Right cardiac atrium (tissue), 5 donors: ENCODE measurements at places on chromosomes 12 and 14.

GRCh38 chr12:81114226-81114625 lies 36.3 kb downstream of the ACSS3 start:
- DNase-seq = no peak

DNA sequence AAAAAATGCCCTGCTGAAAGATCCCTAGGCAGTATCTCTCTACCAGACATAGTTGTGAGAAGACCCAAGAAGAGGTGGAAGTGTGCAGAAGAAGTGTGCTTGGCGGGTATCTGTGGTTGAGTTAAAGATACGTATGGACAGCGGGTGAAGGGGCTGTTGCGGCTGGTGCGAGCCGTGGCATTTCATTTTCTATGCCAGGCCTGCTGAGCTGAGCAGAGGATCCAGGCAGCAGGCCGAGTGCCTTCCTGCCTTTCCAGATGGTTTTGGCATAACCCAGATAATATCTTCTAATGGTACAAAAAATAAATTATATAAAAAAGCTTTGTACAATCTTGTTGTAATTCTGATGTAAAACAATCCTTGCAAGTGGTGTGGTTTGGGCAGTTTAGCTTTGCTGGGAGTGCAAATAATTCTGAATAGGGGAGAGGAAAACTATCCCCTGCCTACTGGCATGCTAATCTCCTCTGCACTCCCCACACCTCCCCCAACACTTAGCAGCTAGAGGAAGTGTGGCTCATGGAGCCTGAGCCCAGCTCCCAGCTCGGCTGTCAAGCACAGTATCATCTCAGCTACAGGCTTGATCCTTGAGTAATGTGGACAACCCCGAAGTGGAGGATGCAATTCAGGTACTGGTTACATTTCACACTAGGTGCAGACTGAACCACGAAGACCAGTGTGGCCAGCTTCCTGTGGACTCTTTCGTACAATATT lies 168.9 kb downstream of the VRK1 start:
- DNase-seq = no peak

DNA sequence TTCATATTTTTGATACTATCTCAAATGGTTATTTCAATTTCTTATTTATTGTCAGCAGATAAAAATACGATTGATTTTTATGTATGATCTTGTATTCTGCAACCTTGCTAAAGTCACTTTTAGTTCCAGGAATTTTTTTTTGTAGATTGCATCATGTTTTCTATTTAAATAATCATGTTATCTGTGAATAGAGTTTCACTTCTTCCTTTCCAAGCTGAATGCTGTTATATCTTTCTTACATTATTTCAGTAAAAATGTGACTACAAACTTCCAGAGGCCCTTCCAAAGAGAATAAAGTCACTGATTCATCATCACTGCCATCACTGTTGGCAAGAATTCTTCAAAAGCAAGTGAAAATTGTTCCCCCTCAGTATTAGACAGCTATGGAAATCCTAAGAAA lies 104.7 kb upstream of the RAP1B start:
- DNase-seq = no peak

- no peak for DNase-seq
Observed at GRCh38 chr12:83506841-83507240, 820.1 kb downstream of the TMTC2 start.

GRCh38 chr14:66645716-66646115 lies 137.8 kb downstream of the GPHN start:
- DNase-seq = no peak

GRCh38 chr12:94152292-94153078 lies 4.1 kb downstream of the PLXNC1 start:
- DNase-seq = no peak

DNA sequence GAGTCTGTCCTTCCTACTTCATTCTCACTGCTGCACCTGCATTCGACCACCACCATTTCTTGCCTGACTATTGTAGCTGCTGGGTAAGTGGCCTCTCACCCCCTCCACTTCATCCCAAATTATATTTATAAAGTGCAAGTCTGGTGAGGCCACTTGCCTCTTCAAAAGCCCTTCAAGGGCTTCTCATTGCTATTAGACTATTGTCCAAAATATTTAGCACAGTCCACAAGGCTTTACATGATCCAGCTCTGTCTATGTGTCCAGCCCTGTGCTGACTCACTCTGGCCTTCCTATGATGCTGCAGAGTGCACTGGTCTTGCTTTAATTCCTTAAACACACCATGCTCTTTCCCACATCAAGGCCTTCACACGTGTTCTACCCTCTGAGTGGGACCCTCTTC lies 46.0 kb downstream of the PAH start:
- no peak for DNase-seq

- peak; percentile 23 for DNase-seq
Observed at GRCh38 chr12:132384916-132385774, 55.8 kb upstream of the GALNT9 start.

DNA sequence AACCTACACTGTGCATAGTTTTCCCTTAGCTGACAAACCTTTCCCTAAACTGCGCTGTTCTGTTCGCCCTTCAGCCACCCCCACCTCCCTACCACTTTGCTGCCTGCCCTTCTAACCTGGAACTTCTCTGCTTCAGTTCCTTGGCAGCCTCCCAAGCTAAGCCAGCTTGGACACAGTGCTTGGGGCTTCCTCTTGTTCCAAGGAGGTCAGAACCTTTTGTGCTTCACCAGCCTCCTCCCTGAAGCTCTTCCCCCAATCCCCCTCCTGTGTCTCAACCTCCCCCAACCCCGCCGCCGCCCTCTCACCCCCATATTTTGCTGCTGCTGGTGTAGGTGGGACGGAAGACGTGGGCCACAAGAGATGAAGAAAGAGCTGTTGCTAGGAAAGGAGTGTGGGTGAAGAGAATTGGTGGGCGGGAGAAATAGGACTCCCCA lies 8.1 kb upstream of the RIC8B start:
- DNase-seq = peak; percentile 71

DNA sequence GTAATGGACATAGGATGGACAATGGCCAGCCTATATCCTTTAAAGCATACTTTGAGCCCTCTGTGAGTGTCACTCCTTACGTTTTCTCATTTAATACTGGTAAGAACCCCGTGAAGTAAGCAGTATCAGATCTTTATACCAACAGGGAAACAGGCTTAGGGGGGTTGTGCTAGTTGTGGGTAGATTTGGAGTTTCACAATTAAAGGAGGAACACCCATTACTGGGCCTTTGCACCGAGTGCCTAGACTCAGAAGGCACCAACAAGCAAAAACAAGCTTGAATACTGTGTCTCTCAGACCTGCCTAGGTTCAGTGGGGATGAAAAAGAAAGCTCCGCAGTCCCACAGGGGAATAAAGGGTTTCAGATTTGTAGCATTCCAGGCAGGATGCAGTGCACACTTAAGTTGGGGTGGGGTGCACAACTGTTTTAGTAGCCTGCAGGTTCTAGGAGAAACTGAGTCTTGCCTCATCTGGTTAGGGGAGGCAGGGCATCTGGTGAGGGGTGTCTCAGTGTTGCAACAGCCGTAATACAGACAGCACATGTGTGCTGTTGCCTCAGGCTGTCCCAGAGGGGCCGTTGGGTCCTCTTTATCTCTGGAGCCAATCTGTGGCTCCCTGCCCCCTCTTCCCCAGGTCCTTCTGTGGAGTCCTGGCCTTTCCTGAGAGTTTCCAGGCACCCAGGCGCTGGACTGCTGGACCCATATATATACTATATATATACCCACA lies 51.2 kb downstream of the IRAK3 start:
- no peak for DNase-seq

DNA sequence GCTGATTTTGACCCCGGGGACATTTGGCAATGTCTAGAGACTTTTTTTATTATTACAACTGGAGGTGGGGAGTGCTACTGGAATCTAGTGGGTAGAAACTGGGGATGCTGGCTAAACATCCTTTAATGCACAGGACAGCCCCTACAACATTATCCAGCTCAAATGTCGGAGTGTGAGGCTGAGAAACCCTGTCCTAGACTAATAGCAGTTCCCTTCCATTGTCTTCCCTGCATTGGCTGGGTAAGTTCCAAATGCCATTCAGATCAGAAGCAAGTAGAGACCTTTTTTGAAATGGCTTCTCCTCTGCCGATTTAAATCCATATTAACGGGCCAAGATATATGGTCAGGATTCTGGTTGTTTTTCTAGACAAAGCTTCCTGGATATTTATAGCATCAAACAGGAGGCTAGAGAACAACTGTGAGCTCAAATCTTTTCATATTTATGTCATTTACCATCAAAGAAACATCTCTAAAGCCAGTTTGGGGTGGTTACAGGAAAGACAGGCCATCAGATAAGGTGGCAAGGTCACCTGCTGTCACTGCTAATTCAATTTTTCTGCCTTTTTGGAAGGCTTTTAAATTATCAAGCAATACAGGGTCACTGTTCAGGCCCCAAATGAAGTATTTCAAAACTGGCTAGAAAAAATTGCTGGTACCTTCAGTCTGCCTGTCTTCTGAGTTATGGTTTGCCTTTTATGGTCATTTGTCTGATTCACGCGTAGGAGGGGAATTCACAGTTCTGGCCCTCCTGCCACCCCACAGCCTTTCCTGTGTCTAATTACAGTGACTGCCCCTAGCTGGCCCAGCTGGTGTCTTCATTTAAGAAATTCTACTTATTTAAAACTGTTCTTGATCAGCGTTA lies 20.1 kb upstream of the AKAP5 start:
- no peak for DNase-seq

DNA sequence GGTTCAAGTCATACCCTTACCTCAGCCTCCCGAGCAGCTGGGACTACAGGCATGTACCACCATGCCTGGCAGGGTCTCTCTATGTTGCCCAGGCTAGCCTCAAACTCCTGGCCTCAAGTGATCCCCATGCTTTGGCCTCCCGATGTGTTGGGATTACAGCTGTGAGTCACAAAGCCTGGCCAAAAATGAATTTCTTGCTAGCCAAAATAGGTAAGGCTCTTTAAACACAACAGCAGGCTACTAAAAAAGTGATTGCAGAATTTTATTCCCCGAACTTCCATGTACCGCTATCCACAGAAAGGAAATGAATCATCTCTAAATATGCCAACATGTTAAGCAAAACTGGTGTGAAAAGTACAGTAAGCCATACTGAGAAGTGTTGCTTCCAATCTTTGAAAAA lies 50.6 kb downstream of the WDHD1 start:
- no peak for DNase-seq

GRCh38 chr12:101876322-101876860 lies 989 bp upstream of the DRAM1 start:
- DNase-seq = no peak

DNA sequence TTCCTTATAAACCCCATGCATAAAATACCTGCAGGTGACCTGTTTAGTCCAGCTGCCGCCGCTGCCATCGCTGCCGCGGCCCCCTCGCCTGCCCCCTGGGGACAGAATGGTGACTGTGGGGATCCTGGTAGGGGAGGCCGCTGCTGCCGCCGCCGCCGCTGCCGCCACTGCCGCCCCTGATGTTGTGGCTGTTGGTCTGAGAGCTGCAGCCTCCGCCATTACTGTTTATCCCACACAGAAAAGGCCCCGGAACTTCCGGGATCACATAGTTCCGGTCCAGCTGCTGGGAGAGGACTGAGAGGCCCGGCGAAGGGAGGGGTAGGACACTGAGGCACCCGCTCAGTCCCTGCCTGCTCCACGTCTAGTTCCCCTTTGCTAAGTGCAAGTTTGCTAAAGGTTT lies 244.9 kb downstream of the C12orf50 start:
- DNase-seq = no peak

DNA sequence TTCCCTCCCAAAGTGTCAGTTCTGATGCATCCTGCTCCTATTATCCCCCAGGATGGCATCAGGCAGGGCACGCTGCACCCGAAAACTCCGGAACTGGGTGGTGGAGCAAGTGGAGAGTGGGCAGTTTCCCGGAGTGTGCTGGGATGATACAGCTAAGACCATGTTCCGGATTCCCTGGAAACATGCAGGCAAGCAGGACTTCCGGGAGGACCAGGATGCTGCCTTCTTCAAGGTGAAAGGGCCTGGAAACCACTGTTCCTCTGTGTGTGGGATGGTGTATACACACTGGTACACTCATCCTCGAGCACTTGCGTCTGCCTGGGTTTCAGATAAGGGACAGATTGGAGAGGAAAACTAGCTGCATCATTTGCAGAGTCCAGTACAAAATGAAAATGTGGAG lies 1.0 kb downstream of the IRF9 start:
- DNase-seq = peak; percentile 30

DNA sequence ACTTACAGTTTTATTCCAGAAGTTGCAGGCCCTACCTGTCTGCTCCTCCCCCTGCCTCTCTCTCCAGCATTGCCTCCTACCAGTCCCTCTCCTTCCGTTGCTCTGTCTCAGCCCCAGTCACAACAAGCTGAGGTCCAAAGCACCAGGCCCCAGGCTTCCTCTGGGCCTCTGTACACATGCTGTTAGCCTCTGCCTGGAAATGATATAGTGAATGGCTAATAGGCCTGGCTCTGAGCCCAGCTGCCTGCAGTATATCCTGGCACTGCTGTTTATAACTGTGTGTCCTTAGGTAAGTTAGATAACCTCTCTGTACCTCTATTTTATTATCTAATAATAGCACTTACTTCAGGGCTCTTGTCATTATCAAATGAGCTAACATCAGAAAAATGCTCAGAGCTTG lies 114.9 kb upstream of the PWP1 start:
- no peak for DNase-seq

DNA sequence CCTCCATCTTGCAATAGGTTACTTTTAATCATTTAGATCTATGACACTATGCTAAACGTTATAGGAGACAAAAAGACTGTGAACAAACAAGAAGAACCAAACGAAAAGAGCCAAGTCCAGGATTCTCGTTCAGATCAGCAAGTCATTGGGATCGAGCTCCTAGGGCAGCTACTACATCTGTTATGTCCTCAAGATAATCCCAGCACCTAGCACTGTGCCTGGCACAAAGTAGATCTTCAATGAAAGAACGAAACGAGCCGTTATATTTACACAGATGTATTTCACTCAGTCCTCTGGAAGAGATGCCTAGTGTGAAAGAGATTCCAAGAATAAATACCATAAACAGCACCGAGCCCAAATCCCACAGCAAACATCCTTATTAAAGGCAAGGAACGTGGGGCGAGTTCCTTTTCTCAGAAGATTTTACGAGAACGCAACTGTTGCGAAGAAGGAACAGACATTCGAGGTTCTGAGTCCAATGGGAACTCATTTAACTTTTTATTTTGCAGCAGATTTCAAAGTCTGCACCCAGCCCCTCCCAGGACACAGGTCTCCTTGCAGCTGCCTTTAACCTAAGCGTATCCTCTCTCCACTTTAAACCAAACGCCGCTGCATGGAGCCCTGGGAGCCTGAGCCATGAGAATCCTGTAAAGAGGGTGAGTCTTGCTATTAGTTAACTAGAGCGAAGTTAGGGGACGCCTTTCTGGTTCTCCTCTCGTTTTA lies 544 bp upstream of the TDP1 start:
- no peak for DNase-seq

GRCh38 chr14:75715926-75716780 lies 55.1 kb downstream of the TTLL5 start:
- DNase-seq = no peak
